ENCODE measurements at places on chromosomes 2 and 18.

- no peak for DNase-seq
Observed at GRCh38 chr18:48161911-48162698, 231.6 kb upstream of the SMAD2 start.

DNA sequence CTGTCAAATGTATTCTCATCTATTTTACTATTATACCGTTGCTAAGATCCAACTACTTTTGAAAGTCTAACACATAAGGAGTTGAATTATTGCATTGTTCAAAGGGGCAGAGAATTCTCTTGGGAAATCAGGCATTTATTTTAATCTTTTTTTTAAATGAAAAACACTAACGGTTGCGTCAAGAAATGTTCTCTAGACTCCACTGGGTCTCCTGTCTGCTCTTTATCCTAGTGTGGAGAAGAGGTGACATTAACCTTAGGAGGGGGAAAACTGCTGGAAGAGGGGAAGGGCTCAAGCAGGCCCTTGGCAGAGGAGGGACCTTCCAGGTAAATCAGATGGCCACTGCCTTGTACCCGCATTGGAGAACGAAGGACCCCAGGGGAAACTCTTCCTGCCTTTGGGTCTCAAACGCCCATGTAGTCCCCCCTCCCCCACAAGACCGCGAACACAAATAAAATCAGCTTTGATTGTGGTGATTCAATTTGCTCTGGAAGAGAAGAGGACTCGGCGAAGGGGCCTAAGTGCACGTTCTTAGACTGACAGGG, 1.1 kb upstream of the APCDD1 start:
- no peak for DNase-seq

GRCh38 chr18:35510076-35510651, 12.4 kb upstream of the INO80C start:
- no peak for DNase-seq

GRCh38 chr2:64915510-64915900, 73.7 kb upstream of the SLC1A4 start:
- no peak for DNase-seq

- DNase-seq: no peak
Observed at GRCh38 chr2:127592761-127593227, 53.2 kb upstream of the GPR17 start.

- DNase-seq: no peak
Observed at GRCh38 chr2:38039121-38039910, 36.6 kb downstream of the CYP1B1 start.

- DNase-seq: no peak
Observed at GRCh38 chr2:204491528-204491927, 53.7 kb upstream of the PARD3B start.

DNA sequence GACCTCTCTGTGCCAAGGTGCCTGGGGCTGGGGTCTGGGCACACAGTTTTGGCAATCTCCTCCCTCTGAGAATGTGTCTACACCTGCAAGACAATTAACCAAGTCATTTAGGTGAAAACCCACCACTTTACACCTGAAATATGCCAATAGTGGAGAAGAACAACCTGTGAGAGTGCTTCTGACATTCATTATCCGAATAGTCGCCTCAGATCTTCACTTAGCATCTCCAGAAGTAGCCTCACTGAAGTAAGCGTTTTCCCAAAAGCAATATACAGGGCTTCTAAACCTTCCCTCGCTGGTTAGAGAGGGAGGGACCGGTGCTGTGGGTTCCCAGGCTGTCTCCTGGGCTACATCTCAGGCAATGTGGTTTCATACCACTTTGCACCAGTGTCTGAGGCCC, 173.5 kb downstream of the DDX1 start:
- no peak for DNase-seq

- no peak for DNase-seq
Observed at GRCh38 chr18:48621240-48621639, 82.4 kb downstream of the CTIF start.

DNA sequence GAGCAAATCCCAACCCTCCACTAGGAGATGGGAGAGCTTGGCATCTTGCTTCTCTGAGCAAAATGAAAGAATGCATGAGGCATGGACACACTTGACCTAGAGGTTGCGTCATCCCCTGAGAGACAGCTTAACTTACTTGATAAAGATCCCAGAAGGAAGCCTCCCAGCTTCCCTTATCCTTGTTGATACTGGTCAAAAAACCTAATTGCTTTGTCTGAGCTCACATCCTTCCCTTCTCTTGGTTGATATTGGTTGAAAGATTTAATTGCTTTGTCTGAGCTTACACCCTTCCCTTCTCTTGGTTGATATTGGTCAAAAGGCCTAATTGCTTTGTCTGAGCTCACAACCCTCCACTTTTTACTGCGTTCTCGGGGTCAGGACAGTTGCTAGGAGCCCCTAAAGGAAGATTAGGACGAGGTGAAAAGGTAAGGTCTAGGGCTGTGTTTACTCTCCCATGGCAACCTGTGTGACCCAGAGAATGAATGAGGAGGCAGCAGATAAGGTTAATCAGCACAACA, 12.2 kb upstream of the BOD1L2 start:
- DNase-seq: no peak

- DNase-seq: no peak
Observed at GRCh38 chr2:99821572-99821971, 320.8 kb downstream of the AFF3 start.

DNA sequence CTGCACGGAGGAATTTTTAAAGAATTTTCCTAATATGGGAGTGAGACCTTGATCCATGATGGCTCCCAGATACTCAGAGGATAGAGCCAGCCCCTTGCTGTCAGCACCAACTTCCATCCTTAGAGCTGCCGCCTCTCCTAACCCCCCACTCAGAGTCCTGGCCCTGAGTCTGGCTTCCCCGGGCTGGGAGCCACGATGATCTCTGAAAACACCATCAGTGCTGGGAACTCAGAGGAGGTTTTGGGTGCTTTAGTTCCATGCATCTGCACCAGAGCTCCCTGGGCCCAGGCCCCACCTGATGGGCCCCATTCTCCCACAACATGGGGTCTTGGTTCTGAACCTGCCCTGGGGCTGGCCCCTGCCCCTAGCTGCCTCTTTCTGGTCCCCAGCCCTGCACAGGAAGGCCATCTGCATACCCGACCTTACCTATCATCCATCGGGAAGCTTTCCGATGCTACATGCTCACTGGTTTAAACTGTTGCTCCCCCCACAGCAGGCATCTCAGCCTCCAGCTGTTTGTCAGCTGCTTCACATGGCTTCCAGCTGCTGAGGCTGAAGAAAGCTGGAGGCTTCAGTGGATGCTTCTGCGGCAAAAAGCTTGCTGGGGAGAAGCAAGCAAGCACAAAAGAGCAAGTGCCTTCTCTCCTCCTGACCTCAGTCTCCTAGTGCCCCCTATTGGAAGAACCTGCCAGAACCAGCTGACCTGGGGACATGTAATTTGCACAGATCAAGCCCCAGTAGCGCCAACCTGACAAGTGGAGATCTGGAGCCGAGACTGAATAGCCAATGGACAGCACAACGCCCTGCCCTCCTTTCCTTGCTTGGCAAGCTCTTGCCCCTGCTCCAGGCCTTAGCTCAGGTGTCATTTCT, 24.2 kb upstream of the RHOB start:
- no peak for DNase-seq

- DNase-seq: no peak
Observed at GRCh38 chr2:125167820-125168219, 1142.7 kb downstream of the CNTNAP5 start.

DNA sequence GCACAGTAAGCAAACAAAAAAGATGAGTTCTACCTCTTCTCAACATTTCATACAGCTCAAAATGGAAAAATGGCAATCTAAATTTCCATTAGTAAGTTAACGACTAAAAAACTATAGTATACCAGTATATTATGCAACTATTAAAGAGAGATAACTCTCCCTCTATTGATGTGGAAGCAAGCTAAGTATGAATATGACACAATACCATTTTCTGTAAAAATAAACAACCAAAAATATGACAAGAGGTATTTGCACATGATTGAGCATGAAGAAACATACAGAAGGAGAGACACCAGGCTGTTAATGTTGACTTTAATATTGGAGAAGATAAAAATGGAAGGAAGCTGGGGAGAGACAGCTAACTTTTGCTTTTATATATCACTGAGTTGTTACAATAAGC, 103.5 kb upstream of the ARL5A start:
- DNase-seq: no peak

DNA sequence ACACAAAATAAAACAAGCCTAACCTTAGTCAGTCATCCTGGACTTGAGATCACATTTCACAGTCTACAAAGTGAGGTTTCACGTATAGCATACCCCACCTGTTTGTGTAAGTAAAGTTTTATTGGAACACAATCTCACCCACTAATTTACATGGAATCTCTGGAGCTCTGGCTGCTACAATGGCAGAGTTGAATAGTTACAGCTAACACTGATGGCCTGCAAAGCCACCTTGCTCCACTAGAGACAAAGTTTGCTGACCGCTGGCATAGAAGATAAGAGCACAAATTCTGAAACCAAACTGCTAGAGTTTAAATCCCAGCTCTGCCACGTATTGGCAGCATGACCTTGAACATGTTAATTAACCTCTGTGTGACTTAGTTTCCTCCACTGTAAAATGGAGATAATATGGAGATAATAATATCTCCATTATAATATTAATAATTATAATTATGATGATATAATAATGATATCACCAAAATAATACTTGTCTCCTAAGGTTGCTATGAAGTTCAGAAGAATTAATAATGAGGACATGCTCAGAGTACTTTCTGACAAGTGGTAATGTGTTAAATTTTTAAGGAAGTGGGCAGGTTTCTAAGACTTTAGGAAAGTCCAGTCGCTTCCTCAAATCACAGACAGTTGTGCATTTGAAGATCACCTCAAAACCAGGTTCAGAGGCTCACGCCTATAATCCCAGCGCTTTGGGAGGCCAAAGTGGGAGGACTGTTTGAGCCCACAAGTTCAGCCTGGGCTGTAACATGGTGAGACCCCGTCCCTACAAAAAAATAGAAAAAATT, 204.6 kb downstream of the SH3RF3 start:
- no peak for DNase-seq

DNA sequence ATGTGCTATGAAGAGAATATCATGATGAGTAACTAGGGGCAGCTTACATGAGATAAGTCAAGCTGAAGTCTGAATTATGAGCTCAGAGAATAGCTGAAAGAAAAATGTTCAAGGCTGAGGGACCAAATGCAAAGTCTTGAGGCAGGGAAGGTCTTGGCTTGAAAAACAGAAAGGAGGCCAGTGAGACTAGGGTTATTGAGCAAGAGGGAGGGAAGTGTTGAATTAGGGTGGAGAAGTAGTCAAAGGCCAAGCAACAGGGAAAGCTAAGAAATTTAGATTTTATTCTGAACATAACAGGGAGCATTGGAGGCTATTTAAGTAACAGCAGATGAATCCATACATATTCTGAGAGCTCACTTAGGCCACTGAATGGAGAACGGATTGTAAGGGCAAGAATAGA, 11.4 kb upstream of the ALMS1 start:
- DNase-seq: no peak

- no peak for DNase-seq
Observed at GRCh38 chr2:101972621-101973434, 18.9 kb upstream of the IL1R2 start.

GRCh38 chr2:39202639-39203369, 41.0 kb downstream of the CDKL4 start:
- DNase-seq: no peak

- no peak for DNase-seq
Observed at GRCh38 chr2:210626849-210627248, 70.5 kb downstream of the CPS1 start.

DNA sequence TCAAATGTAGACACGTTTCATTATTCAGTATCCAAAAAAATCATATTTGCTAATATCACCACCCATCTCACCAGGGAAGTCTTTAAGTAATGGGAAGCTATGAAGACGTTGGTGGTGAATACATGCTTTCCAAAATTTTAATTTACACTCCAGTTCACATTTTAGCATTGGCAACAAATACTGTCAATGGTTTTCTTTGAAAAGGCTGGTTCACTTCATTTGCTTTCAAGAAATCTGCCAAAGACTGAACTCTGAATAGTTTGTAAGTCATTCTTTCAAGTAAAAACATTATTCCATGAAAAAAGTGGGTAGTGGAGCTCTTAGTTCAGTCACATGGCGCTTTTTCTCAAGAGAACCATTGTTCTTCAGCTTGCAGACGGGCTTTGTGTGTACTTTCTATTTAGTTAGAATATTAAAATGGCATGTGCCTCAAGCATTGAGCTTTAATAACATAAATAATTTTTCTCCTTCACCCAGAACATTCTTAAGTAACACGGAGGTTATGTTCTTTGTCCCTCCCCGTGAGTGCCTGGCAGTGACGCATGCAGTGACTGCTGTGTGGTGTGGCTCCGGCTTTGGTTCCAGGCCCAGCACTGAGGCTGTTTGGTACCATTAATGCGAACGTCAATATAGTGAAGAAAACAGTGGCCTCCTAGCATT, 300.0 kb upstream of the HDAC4 start:
- no peak for DNase-seq

DNA sequence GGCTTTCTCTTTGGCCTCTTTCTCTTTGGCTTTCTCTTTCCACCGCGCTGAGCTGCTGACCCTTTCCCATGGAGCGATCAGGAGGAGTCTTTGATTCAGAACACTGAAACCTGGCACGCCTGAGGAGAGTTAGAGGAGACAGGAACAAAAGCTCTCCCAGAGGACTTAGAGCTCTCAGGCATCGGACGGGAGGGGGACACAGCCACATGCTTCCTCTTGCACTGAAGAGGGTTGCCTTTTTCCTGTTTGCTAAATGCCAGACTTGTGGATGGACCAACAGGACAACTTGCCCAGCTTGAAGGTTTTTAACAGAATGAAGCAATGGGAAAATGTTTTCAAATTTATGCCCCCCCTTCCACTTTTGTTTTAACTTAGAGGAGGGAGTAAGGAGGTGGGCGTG, 3.6 kb upstream of the PTPN18 start:
- no peak for DNase-seq

GRCh38 chr2:208183526-208183925, 6.3 kb downstream of the C2orf80 start:
- DNase-seq: no peak

DNA sequence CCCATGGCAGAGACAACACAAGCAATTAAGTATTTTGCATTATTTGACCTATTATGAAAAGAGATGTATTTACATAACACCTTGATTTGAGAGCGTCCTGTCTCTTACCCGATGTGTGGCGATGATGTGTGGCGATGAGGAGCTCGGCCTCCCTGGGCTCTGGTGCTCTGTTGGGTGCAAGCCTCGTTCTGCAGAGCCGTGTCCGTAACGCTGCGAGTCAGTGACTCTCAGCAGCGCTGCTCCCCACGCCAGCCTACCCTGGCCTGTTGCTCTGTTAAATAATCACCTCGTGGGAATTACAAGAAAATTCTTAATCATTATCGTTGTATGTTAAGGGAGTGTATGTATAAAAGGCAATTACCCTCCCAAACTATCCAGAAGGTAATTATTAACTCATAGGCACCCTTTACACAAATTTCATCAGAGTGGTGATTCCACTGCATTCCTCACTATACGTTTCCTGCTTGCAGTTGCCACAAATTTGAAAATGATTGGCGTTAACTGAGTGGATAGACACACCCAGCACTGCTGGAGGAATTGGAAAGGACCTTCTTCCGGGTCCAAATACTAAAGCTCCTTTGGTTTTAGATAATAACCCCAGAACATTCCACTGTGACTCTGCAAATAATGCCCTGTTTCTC, 52.0 kb upstream of the NFATC1 start:
- DNase-seq: no peak

- no peak for DNase-seq
Observed at GRCh38 chr2:1461507-1462390, 48.5 kb downstream of the TPO start.

GRCh38 chr2:64722291-64723044, 68.8 kb upstream of the SERTAD2 start:
- no peak for DNase-seq
